HEK293T (cell line): ENCODE measurements at places on chromosomes 12 and 14.

DNA sequence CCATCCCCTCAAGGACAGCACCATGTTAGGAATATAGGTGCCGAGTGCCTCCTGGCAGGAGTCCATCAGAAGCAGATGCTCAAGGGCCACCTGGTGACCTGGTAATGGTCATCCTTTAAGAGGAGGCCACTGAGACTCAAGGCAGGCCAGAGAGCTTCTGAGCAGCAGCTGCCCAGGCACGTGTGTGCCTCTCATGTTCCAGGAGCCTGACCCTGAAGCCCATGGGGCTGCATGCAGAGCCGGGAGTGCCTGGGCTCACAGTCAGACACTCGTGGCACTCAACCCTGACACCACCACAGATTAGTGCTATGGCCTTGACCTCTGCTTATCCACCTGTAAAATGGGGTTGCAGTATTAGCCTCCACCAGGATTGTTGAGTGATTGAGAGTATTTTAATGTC is 45.6 kb downstream of the C14orf132 start:
- DNase-seq = no peak

DNA sequence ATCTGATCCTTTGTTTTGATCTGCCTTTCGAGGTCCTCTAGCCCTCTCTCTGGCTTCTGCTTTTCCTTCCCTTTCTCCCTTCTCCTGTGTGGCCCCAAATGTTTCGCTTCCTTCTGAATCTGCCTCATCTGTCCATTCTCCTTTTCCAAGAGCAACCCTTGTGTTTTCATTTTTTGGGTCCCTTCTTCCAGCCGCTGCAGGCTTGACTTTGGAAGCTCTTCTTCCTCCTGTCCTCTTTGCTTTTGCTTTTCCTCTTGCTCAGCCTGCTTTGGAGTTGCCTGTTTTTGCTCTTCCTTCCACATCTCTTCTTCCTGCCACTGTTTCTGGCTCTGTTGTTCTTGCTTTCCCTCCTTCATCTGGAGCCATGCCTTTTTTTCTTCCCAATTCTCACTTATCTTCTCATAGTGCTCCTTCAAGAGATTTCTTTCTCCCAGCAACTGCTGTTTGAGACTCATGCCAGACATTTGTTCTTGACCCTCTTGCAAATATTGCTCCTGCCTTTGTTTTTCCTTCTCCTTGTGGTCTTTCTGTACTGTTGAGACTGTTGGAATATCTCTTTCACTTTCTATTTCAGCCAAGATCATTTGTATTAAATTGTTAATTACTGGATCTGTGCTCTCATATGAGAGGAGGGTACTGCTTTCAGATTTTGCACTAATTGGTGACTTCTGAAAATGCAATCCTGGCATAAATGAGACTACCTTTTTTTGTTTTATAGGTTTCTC is 42.4 kb downstream of the FAM186A start:
- DNase-seq = no peak

- no peak for DNase-seq
Observed at GRCh38 chr12:71725011-71725410, 29.7 kb upstream of the RAB21 start.

- DNase-seq = no peak
Observed at GRCh38 chr12:91880528-91880927, 265.1 kb downstream of the BTG1 start.

DNA sequence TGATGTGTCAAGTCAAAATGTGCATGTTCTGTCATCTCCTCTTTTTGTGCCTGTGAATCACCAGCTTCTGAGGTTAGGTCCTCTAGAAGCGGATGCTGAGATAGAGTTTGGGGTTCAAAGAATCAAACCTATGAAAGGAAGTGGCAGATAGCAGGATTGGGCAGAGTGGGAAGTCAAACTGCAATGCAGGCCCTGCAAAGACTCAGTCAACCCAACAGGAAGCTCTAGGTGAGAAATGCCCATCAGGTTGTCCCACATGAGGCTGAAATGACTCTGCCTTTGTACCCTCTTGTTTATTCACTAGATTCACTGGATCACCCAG is 4.5 kb upstream of the MIA2 start:
- DNase-seq = no peak

DNA sequence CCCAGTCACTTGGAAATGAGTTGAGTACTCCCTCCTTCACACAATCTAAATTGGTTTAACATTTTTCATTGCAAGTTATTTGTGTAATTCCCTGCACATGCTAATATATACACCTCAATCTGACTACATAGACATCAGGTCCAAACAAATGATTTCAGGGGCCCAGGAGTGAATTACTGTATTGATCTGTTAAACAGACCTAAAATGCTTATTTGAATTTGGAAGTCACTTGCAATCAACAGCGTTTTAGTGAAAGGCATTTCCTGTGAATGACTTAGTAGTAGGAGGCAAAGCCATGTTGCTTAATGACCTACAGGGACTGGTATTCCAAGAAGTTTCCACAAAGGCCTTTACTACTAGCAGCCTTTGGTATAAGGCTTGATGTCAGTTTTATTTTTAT is 22.6 kb upstream of the SLC15A5 start:
- DNase-seq = no peak

GRCh38 chr12:116043659-116044535 is 233.6 kb downstream of the MED13L start:
- no peak for DNase-seq
